Heart left ventricle (tissue), 16 donors: ENCODE measurements at places on chromosomes 5 and 9.

GRCh38 chr9:15403155-15403554 is 19.5 kb upstream of the SNAPC3 start:
- no peaks in the 10 kb centered on the region for H3K36me3 ChIP-seq
- H3K4me3 ChIP-seq: no peak overlapping the region
- no peak overlapping the region for H3K27ac ChIP-seq
- DNase-seq: no peak

DNA sequence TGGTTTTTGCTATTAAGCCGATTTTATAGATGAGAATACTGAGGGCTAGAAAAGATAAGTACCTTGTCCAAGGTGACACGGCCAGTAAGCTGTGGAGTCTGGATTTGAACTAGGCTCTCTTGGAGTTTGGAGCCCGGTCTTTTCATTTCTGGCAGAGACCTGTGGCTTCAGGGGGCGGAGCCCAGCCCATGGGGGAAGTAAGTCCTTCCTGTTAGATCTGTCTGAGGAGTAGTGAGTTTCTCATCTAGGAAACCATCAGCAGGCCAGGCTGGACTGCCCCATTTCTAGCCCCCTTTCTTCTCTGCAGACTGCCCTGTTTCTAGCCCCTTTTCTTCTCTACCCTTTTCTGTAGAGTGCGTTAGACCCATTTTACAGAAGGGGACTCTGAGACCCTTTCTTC is 521 bp upstream of the PTGS1 start:
- peaks cover 18% of the 10 kb centered on the region for H3K4me1 ChIP-seq
- no peaks in the 10 kb centered on the region for H3K36me3 ChIP-seq
- peaks cover 9% of the 10 kb centered on the region for H3K27me3 ChIP-seq
- no peak for DNase-seq

DNA sequence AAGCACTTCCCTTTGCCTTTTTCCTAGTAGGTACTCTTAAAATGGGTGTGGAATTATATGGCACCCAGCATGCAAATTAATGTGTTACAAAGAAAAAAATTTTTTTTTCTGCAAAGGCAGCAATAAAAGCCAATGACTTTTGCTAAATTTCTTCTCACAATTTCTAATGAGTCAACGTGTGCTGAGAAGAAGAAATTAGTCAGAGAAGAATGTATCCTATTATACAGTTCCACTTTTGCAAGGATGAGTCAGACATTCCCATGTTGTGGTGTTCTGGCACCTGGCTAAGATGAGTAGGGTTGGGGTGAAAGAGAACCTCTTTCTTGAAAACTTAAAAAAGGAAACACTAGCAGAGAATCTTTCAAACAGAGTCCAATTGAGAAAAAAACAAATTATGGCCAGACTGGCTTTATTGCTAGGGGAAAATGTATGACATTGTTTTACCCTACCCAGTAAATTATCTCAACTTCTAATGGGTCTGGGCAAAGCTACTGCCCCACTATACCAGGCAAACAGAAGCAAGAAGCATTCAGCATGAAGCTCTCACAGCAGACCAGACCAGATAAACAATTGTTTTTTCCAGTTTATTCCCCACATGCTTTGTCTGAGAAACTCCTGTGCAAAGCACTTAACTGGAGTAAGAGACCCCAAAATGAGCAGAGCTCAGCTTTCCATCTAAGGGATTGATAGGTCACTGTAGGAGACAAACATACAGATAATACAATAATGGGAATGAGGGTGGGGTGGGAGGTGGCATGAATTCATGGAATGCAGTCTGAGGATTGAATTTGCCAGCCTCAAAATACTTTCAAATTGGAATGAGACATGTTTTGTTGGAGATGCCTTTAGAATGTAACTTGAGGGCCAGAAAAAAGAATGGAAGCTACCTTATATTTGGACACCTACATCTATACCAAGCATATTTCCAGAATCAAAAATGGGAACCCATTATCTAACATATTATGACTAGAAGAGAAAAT is 220.8 kb upstream of the RFX3 start:
- DNase-seq: no peak
- no peaks in the 10 kb centered on the region for H3K4me1 ChIP-seq
- H3K36me3 ChIP-seq: no peaks in the 10 kb centered on the region
- no peak overlapping the region for H3K4me3 ChIP-seq
- no peak overlapping the region for H3K27ac ChIP-seq

- H3K4me1 ChIP-seq: no peaks in the 10 kb centered on the region
- no peaks in the 10 kb centered on the region for H3K36me3 ChIP-seq
- peaks cover 16% of the 10 kb centered on the region for H3K27me3 ChIP-seq
- no peak for DNase-seq
Observed at GRCh38 chr5:76813982-76814562, 4.8 kb upstream of the F2RL1 start.

DNA sequence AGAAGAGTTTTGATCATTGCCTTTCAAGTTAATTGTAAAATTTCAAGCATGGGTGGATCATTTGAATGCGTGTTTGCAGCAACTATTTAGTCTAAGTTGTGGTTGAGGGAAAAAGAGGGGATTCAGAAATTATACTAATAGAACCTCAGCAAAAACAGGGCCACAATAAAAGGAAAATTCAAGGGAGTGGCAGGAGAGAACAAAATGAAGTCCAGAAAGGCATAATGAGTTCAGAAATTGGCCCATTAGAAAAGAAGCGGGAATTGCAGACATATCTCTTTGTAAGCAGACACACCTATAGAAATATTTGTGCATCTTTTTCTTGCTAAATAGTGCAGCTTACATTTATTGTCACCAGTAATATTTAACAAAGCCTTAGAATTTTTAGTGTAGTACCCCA is 960.0 kb downstream of the CDH12 start:
- no peak overlapping the region for H3K27ac ChIP-seq
- H3K4me3 ChIP-seq: no peak overlapping the region
- no peak for DNase-seq
- no peaks in the 10 kb centered on the region for H3K36me3 ChIP-seq
- no peaks in the 10 kb centered on the region for H3K27me3 ChIP-seq

- H3K36me3 ChIP-seq: no peaks in the 10 kb centered on the region
- H3K27me3 ChIP-seq: no peaks in the 10 kb centered on the region
- no peak overlapping the region for H3K4me3 ChIP-seq
- H3K4me1 ChIP-seq: no peaks in the 10 kb centered on the region
Observed at GRCh38 chr5:52830650-52831049, 42.9 kb downstream of the ITGA1 start.

DNA sequence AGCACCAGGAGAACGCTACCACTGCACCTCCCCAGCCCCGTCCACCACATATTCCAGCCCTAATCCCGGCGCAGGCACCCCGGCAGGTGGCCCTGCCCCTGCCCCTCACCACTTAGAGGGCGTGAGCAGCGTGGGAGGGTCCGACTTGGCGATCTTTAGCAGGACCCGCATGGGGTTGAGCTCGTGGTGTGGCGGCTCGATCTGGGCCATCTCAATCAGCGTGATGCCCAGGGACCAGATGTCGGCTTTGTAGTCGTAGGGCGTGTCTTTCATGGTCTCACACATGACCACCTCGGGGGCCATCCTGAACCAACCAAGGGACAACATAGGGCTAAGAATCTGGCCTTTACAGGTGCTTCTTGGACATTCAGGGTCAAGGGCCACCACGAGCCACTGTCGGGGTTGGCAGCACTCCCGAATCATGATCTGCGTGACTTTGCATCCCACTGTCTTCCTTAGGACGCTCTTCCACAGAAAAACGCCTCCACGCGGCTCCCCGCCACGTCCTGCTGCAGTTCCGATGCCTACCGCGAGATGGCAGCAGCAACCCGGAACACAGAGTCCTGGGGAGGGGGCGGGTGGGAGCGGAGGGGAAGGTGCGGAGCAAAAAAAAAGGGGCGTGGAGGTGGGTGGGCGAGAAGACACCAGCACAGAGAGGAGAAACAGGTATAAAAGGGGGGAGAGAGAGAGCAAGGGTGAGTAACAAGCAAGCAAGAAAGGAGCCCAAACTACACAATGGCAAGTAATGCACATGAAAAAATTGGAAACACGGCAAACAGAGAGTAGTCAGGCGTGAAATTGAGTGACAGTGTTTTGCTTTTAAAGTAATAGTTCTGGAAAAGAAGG is 81.3 kb downstream of the STK10 start:
- DNase-seq: peak; percentile 62
- H3K27me3 ChIP-seq: no peaks in the 10 kb centered on the region

DNA sequence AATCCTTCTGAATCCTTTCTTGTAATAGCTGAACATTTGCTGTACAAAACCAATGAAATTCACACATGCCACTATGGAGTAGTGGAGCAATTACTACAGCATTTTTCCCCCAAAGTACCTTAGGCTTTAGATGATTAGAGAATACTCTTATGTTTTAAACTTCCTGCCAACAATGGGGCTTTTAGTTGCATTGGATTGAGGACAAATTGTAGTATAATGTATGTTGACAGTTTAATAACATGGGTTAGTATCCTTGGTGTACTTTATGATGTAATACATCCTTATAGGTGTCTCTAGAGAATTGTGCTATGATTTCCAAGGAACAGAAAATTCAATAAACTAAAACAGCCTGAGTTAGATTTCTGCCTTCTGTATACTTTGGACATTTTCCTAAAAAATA is 422.7 kb upstream of the GRAMD2B start:
- no peaks in the 10 kb centered on the region for H3K36me3 ChIP-seq
- DNase-seq: no peak
- H3K4me1 ChIP-seq: peaks cover 37% of the 10 kb centered on the region
- H3K27ac ChIP-seq: no peak overlapping the region

GRCh38 chr5:27830546-27830945 is 792.2 kb upstream of the CDH9 start:
- no peak for DNase-seq
- H3K27ac ChIP-seq: no peak overlapping the region
- H3K4me3 ChIP-seq: no peak overlapping the region
- no peaks in the 10 kb centered on the region for H3K36me3 ChIP-seq
- H3K27me3 ChIP-seq: no peaks in the 10 kb centered on the region

DNA sequence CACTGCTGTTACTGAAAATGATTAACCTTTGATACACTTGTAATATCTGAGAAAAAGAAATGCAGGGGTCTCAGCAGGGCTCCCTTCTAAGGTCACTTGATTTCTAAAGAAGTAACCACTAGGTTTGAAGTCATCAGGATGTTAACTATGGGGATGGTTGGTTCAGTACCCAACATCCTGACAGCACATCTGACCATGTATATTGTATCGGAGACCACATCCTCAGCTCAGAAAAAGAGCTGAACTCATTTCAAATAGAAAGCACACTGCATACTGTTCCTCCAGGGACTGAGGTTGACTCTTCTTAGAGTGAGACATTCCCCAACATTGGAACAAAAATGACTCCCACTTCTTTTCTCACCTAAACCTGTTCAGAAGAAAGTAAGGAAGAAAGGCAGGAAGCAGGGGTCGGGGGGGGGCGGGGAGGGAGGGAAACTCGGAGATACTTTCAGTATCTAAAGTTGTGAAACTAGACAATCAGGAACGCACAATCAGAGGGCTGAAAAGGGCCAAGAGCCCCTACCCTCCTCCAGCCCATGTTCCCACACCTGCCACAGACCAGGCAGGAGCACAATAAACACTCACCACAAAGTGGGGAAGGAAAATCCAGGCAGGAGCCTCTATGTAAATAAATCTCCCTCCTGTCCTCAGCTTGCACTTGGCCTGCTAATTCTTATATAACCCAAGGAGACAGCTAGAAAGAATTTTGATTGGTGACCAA is 730 bp upstream of the GZMA start:
- H3K27ac ChIP-seq: no peak overlapping the region
- H3K36me3 ChIP-seq: no peaks in the 10 kb centered on the region
- DNase-seq: no peak
- no peaks in the 10 kb centered on the region for H3K4me1 ChIP-seq
- no peak overlapping the region for H3K4me3 ChIP-seq

DNA sequence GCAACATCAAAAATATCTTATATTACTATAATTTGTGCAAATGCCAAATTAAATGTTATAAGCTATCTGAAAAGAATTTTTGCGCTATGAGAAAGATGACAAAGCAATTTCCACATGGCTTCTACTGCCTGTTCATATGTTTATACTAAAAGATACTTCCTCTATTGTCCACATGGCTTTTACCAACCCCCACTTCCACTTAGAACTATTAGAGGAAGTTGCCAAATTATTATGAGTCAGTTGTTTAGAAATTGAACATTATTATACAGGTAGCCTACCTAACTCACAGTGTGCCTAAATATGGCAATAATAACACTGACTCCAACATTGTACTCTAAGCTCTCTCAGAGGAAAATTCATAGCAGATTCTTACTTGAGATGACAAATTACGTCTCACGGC is 37.6 kb upstream of the SLC27A6 start:
- H3K36me3 ChIP-seq: no peaks in the 10 kb centered on the region
- H3K27me3 ChIP-seq: no peaks in the 10 kb centered on the region
- peaks cover 5% of the 10 kb centered on the region for H3K4me1 ChIP-seq
- no peak for DNase-seq

- peak; percentile 47 for DNase-seq
- H3K36me3 ChIP-seq: peaks cover 40% of the 10 kb centered on the region
- H3K27ac ChIP-seq: no peak overlapping the region
- H3K27me3 ChIP-seq: no peaks in the 10 kb centered on the region
Observed at GRCh38 chr9:114033397-114034103, 44.5 kb downstream of the AMBP start.

DNA sequence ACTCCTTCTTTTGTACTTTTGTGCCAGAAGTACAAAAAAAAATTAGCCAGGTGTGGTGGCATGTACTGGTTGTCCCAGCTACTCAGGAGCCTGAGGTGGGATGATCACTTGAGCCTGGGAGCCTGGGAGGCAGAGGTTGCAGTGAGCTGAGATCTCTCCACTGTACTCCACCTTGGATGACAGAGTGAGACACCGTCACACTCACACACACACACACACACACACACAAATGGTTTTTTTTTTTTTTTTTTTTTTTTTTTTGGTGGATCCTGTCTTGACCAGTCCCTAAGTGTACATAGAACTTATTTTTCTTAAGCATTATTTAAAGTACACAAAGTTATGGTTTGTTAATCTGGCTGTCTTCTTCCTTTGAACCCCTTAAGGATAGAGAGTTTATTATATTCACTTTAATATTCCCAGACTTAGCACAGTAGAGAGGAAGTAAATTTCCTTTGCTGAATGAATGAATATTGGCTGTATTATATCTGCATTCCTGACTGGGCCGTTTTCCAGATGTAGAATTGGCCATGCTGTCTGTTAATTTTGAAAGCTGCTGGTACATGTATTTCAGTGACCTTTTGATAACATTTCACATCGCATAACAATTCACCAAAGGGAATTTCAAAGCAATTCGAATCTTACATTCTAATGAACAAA is 429.0 kb upstream of the ZNF608 start:
- no peak overlapping the region for H3K4me3 ChIP-seq
- H3K4me1 ChIP-seq: no peaks in the 10 kb centered on the region
- H3K27ac ChIP-seq: no peak overlapping the region
- H3K27me3 ChIP-seq: no peaks in the 10 kb centered on the region
- H3K36me3 ChIP-seq: no peaks in the 10 kb centered on the region

DNA sequence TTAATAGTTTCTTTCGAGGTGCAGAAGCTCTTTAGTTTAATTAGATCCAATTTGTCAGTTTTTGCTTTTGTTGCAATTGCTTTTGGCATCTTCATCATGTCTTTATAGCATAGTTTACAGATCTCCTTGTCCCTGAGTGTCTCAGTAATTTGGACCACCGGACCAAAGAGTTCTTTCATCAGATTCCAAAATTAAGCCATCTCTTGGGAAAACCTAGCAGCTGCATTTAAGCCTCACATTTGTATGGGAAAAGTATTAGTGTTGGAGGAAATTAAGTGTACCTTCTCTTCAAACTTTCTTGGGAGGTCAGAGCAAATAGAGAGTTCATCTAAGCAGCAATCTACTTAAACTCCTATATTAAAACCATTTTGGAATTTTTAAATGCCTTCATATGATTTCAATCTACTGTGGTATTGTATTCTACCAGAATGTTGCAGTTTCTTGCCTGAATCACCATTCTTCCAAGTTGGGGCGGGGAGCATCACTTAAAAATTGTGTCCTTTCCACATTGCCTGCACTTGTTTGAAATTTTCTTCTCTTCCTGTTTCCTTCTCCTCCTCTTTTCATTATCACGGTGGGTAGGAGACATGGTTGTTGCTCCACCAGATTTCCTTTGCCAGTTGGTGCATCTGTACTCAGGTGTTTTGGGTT is 97.3 kb upstream of the DAB2 start:
- no peak overlapping the region for H3K27ac ChIP-seq
- H3K4me3 ChIP-seq: no peak overlapping the region
- no peaks in the 10 kb centered on the region for H3K4me1 ChIP-seq
